ENCODE measurements at places on chromosomes 12 and 14. TPM values are rescaled to one million over a fixed set of nuclear protein-coding genes. Genes with fewer than 3 reads are reported as not detected.

GRCh38 chr12:45775964-45776363 is 46.5 kb downstream of the ARID2 start:
- no peak for DNase-seq
- no peaks in the 10 kb centered on the region for H3K36me3 ChIP-seq
- H3K27me3 ChIP-seq, result no peaks in the 10 kb centered on the region
- H3K27ac ChIP-seq, result no peak overlapping the region

GRCh38 chr12:59388694-59389093 is 207.1 kb upstream of the SLC16A7 start:
- no peaks in the 10 kb centered on the region for H3K4me1 ChIP-seq
- H3K4me3 ChIP-seq, result no peak overlapping the region
- no peaks in the 10 kb centered on the region for H3K27me3 ChIP-seq
- DNase-seq, result no peak
- H3K36me3 ChIP-seq, result no peaks in the 10 kb centered on the region

GRCh38 chr12:29616664-29617406 is 119.3 kb upstream of the OVCH1 start:
- H3K36me3 ChIP-seq, result no peaks in the 10 kb centered on the region
- H3K4me1 ChIP-seq, result no peaks in the 10 kb centered on the region
- H3K27me3 ChIP-seq, result no peaks in the 10 kb centered on the region
- H3K4me3 ChIP-seq, result no peak overlapping the region
- no peak overlapping the region for H3K27ac ChIP-seq

GRCh38 chr12:30598889-30599288 is 96.8 kb downstream of the IPO8 start:
- H3K4me1 ChIP-seq, result no peaks in the 10 kb centered on the region
- H3K36me3 ChIP-seq, result no peaks in the 10 kb centered on the region
- no peak overlapping the region for H3K27ac ChIP-seq
- H3K4me3 ChIP-seq, result no peak overlapping the region
- no peak for DNase-seq

GRCh38 chr12:6112004-6112403 is 12.5 kb downstream of the VWF start:
- H3K27me3 ChIP-seq, result no peaks in the 10 kb centered on the region
- H3K4me1 ChIP-seq, result peaks cover 5% of the 10 kb centered on the region
- H3K27ac ChIP-seq, result no peak overlapping the region
- no peak overlapping the region for H3K4me3 ChIP-seq

GRCh38 chr12:108234158-108234557 is 105.0 kb downstream of the CMKLR1 start:
- H3K27me3 ChIP-seq, result no peaks in the 10 kb centered on the region
- H3K4me3 ChIP-seq, result no peak overlapping the region
- peaks cover 12% of the 10 kb centered on the region for H3K4me1 ChIP-seq
- no peak for DNase-seq
- no peaks in the 10 kb centered on the region for H3K36me3 ChIP-seq

- H3K4me1 ChIP-seq, result no peaks in the 10 kb centered on the region
- no peaks in the 10 kb centered on the region for H3K36me3 ChIP-seq
- H3K27me3 ChIP-seq, result no peaks in the 10 kb centered on the region
- no peak overlapping the region for H3K4me3 ChIP-seq
Observed at GRCh38 chr12:49683599-49684309, 23.5 kb downstream of the FMNL3 start.

DNA sequence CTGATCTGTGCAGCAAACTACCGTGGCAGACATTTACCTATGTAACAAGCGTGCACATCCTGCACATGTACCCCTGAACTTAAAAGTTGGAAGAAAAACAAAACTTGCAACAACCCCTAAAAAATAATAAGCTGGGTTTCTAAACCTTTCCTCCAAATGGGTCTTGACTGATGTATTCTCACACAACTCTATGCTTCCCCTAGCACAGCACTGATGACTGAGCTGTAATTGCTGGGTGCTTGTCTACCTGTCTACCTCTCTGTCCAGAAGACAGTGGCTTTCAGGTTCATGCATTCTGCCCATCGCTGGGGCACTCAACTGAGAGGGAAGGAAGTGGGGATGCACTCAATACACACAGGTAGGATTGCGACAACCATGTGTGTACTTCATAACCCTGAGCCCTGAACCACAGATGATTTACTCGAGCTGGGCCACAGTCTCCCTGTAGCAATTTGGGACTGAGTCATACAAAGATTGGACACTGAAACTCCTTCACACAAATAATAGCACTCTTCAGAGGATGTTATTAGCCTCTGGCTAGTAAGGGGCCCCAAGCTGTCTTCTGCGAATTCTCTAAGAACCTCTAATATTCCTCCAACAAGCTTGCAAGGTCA is 44.8 kb upstream of the TMPO start:
- no peak for DNase-seq
- H3K4me3 ChIP-seq, result no peak overlapping the region
- no peak overlapping the region for H3K27ac ChIP-seq
- H3K36me3 ChIP-seq, result no peaks in the 10 kb centered on the region

- H3K27me3 ChIP-seq, result no peaks in the 10 kb centered on the region
- peaks cover 81% of the 10 kb centered on the region for H3K36me3 ChIP-seq
- peaks cover 68% of the 10 kb centered on the region for H3K4me1 ChIP-seq
- DNase-seq, result no peak
Observed at GRCh38 chr12:132505852-132506219, 15.9 kb downstream of the FBRSL1 start.

DNA sequence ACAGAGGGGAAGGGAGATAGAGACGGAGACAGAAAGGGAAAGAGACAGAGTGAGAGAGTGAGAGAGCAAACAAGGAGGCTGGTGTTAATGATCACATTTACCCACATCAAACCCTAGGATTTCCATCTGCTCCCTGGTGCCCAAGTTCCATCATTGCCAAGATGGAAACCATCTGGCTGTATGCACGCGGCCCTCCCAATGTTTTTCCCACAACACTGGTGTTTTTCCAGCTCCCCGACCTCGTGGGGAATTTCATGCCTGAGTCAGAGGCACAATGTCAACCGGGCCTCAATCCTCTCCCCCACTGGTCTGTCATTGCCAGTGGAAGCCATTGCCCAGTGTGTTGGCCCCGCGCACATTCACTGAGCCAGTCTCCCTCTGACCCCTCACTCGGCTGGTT is 19.9 kb upstream of the BDKRB2 start:
- H3K4me3 ChIP-seq, result no peak overlapping the region
- no peak for DNase-seq
- peaks cover 14% of the 10 kb centered on the region for H3K4me1 ChIP-seq
- no peaks in the 10 kb centered on the region for H3K27me3 ChIP-seq

Gene DBX2
- 5.0 TPM for total RNA-seq

Gene KLRB1
- 0.33 TPM for total RNA-seq

Gene TAS2R7
- not detected for total RNA-seq

Gene CNIH1
- 65.7 TPM for total RNA-seq

All from spinal cord (tissue), 10 donors.